ENCODE measurements at places on chromosomes 5 and 9.

GRCh38 chr5:64653766-64654560 is 36.3 kb upstream of the SHISAL2B start:
- no peak for ATAC-seq

- ATAC-seq = no peak
Observed at GRCh38 chr5:42274913-42275312, 148.3 kb upstream of the GHR start.

DNA sequence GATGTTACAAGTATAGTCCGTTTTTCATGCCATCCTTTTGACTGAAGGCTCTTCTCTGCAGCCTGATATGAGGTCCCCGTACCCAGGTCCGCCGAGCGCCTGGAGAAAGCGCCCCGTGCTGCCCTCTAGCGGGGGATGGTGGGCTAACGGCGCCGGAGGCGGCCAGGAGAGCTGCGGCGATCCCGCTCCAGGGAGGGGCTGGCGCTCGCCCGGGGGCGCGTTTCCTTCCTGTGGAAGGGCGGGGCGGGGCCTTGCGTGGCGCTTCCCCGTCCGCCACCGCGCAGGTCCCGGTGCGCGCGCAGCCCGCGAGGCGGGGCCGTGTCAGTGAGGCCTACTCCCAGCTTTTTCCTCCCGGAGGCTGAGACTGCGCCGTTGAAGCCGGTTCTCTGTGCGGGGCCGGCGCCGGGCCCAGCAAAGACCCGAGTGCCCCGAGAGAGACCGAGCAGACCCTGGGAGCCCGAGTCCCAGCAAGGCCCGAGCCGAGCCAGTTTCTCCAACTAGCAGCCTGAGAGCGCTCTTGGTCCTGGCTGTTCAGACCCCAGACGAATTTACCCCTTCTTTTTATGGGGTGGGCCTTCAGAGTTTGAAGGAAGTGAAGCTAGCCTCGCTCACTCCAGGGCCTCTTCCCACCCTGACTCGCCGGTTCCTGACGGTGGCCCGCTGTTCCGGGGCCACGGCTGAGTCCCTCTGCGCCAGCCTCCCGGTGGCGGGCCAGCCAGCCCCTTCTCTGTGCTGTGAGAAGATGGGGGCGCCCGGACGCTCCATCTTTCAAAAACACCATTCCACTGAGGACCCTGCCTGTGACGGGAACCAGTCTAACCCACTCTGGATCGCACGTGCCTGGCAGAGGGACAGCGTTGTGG is 9.7 kb upstream of the PHF2 start:
- peak; percentile 89 for ATAC-seq

DNA sequence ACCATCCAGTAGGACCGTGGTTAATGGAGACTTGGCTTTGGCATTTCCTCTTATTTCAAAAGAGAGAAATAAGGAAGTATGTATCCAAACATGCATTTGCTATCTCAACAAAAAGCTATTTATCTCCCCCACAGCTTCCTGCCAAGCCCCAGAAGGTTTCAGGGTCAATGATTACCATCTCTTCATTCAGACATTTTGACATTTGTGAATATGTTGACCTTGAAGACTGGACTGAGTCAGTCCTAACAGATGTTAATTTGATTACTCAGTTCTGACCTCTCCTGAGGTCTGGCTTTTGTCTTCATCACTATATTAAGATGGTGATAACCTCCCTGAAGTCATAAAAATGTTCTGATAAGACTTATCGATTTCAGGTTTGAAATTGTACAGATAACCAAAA is 479.4 kb downstream of the AGTPBP1 start:
- ATAC-seq = no peak

DNA sequence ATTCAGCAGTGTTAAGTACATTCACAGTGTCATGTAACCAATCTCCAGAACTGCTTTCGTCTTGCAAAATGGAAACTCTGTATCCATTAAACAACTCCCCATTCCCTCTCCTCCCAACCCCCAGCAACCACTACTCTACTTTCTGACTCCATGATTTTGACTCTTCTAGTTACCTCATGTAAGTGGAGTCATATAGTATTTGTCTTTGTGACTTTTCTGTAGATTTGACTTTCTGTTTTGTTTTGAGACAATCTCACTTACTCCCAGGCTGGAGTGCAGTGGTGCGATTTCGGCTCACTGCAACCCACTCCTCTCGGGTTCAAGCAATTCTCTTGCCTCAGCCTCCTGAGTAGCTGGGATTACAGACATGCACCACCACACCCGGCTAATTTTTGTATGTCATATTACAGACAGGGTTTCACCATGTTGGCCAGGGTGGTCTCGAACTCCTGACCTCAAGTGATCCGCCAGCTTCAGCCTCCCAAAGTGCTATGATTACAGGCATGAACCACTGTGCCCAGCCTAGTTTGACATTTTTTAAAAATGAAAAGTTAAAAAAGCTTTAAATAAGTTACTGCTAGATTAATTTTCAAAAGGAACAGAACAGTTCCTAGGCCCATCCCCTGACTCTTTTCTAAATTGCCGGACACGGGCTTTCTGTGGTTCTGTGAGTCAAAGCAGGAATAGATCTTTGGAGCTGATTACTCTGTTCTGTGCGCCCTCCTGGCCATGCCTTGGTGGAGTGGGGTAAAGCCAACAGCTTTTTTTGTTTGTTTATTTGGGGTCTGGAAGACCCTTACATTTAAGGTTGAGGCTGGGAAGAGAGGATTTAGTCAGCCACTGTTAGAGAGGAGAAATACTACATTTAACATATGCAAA is 59.3 kb downstream of the RALGPS1 start:
- no peak for ATAC-seq

DNA sequence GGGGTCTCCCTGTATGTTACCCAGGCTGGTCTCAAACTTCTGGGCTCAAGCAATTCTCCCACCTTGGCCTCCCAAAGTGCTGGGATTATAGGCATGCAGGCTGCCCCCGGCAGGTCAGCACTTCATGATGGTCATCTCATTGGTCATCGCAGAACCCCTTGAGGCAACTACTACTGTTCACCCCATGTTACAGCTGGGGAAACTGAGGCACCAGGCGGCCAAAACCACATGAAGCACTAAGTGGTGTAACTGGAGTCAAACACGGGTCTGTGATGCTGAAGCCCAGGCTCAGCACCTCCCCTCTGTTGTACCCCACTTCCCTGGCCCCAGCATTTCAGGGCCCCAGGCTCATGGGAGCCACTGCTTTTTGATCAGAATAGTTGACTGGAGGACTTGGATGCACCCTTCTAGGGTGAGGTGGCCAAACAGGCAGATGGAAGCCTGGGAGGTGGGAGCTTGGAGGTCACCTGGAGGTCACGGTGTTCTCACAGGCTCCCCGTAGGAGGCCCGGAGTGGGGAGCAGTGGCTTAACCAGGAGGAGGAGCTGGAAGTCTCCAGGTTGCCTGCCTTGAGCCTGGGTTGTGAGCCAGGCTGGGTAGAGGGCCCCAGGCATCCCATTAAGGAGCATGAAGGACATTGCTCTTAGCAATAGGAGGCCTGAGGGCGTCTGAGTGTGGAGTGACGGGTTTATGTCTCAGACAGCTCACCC is 57.3 kb upstream of the RPL26L1 start:
- ATAC-seq = no peak

DNA sequence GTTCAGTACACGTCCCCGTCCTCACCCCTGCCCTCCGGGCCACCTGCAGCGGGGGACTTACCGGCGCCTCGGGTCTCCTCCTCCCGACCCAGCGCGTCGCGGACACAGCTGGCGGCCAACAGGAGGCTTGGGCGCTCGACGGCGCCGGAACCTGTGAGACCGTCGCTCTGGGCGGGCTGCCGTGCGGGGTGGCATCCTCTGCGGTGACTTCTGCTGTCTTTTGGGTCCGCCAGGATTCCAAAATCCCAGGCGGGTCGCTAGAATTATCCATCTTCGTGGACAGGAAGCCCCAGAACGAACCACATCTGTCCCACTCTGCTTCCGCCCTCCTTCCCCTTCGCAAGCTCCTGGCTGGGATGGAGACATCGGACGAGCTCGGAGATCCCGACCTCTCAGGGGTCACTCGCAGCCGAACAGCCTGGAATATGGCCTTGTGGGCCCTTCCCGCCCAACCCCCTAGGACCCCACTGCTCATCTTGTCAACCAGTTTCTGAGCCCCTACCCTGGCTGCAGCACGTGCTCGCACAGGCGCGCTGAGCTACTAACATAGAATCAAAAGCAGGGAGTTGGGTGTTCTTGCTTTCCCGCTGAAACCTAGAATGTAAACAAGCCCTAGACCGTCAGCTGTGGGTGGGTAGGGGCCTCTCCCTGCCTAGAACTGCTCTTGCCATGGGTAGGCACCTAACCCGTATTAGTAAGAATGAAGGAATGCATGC is 947 bp upstream of the MARCHF3 start:
- ATAC-seq = peak; percentile 9

DNA sequence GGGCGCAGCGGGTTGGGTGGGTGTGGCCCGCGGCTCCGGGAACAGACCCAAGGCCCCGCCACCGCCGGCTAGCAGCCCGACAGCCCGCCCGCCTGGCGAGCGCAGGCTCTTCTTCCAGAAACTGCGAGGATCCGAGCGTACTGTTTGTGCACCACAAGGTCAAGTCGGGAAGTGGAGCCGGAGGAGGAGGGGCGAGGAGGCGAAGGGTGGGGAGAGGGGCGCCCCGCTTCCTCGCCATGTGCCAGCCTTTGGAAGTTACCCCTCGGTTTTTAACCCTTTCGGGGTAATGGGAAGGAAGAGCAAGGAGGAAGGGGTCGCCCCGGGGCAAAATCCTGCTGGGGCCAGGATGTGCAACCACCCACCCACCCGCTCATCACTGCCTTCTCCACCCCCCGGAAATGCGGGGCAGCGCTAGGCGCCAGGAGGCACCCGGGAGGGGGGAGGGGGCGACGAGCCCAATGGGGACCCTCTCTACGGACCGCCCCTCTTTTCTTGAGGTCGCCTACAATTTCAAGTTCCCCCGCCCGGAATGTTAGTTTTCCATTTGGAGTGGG is 1.1 kb upstream of the JADE2 start:
- ATAC-seq = no peak

- ATAC-seq = no peak
Observed at GRCh38 chr5:91126888-91127287, 256.2 kb downstream of the ARRDC3 start.

GRCh38 chr5:10652606-10653005 is 88.7 kb downstream of the ANKRD33B start:
- ATAC-seq = no peak

DNA sequence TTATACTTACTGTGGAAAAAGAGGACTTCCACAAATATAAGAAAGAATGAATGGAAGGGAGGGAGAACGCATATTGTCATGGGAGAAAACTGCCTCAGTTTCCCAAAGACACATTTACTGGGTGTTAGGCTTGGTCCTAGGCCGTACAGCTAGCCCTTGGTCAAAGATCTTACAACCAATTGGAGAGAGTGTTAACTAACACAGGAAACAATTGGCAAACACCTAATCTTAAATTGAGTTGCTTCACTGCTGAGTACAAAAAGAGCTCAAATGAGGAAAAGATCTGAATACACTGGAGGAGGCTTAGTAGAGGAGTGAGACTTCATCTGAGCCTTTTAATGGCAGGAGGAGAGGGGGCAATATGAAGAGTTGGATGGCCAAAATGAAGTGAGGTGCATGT is 161.7 kb downstream of the GLIS3 start:
- no peak for ATAC-seq

- no peak for ATAC-seq
Observed at GRCh38 chr5:117833691-117834090, 1154.7 kb downstream of the DTWD2 start.

DNA sequence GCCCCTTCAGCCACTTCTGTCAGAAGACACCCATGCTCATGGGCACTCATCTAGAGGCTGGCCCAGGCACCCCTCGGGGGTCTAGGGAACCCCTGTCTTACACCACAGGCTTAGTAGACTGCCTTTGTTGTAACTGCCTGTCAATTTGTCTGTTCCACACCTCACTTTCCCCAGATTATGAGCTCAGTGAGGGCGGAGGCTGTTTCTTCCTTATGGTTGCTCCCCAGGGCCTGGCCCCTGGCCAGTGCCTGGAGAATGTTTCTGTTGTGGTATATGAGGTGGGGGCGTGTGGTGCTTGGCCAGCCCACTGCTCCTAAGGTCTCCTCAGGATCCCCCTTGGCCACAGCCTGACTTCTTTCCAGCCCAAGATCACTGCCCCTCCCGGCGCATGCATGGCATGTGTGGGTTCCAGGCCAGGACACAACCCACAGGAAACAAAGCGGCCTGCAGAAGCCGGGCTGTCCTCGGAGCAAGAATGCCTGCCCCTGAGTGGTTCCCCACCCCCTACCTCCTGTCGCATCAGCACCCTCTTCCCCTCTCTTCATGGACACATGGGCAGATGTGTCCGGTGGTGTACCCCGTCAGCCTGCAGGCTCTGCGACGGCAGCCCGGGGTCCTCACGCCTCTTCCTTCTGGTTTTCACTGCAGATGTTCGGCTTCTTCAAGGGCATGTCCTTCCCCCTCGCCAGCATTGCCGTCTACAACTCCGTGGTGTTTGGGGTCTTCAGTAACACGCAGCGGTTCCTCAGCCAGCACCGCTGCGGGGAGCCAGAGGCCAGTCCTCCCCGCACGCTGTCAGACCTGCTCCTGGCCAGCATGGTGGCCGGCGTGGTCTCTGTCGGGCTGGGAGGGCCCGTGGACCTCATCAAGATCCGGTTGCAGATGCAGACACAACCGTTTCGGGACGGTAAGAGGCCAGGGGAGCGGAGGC is 17.7 kb downstream of the SLC25A48 start:
- no peak for ATAC-seq
